Naive B cell (primary cell): ENCODE measurements at places on chromosomes 7 and 10. TPM values are rescaled to one million over a fixed set of nuclear protein-coding genes. Genes with fewer than 3 reads are reported as not detected.
A peak's percentile ranks its signal among the peaks of the same experiment; 100 is the strongest.

- no peak for DNase-seq
These were observed 101.3 kb upstream of the GHITM start for GRCh38 chr10:84038035-84038434.

- DNase-seq = no peak
These were observed 167.5 kb downstream of the NRF1 start for GRCh38 chr7:129778770-129779601.

DNA sequence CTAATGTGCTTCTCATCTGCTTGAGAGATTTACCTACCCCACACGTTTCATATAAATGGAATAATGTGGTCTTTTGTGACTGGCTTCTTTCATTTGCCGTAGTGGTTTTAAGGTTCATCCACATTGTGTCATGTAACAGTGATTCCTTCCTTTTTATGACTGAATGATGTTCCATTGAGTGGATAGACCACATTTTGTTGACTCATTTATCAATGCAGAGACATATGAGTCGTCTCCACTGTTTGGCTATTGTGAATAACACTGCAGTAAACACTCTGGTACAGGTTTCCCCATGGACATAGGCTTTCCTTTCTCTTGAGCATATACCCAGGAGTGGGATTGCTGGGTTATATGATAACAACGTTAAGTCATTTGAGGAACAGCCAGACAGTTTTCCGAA, 2.0 kb upstream of the AOC1 start:
- no peak for DNase-seq

- DNase-seq = peak; percentile 44
These were observed 593 bp downstream of the CDK13 start for GRCh38 chr7:39950473-39951225.

- no peak for DNase-seq
These were observed 53.4 kb downstream of the PWWP2B start for GRCh38 chr10:132450466-132450824.

The SPDYE2 gene
- polyA plus RNA-seq = 0.55 TPM

The HOXA3 gene
- polyA plus RNA-seq = not detected

DNA sequence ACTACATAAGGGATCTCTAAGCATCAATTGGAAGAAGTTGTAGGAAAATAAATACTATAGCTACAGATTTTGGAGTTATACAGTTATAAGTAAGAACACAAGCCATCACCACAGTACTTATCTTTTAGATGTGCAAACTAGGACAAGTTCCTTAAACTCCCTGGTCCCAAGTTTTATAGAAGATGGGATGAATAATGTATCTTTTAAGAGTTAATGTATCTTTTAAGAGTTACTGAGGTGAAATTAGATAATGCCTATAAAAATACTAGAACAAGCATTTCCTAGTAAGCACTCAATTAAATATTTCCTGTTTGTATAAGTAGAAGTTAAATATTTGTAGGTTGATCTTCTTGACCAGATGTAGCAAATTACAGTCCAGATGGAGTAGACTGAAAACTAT, 56.8 kb downstream of the SEMA3A start:
- DNase-seq = no peak

- no peak for DNase-seq
These were observed 357.8 kb upstream of the RNF32 start for GRCh38 chr7:156282816-156283215.

DNA sequence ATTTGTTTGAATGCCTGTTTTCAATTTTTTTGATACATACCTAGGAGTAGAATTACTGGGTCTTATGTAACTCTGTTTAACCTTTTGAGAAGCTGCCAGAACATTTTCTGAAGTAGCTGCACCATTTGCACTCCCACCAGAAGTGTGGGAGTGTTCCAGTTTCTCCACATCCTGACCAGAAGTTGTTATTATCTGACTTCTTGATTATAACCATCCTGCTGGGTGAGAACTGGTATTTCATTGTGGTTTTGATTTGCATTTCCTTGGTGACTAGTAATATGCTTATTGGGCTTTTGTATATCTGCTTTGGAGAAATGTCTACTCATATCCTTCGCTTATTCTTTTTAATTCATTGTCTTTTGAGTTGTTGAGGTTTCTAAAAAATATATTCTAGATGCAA, 117.2 kb upstream of the GLCCI1 start:
- DNase-seq = no peak

GRCh38 chr10:118349235-118349634, 7.1 kb upstream of the FAM204A start:
- no peak for DNase-seq

GRCh38 chr7:51121931-51122425, 194.6 kb downstream of the COBL start:
- no peak for DNase-seq

DNA sequence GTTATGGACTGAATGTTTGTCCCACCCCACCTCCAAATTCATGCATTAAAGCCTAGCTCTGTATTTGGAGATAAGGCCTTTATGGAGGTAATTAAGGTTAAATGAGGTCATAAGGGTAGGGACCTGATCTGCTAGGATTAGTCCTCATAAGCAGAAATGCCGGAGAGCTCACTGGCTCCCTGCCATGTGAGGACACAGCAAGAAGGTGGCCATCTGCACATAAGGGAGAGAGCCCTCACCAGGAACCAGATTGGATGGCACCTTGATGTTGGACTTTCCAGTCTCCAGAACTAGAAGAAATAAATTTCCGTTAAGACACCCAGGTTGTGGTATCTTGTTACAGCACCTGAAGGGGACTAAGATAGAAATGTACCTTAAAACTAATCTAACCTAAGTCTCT, 816.1 kb upstream of the C7orf33 start:
- no peak for DNase-seq
